Amygdala (tissue), 56 donors: ENCODE measurements at places on chromosomes 7 and 10.

GRCh38 chr10:8238986-8239385 lies 184.5 kb downstream of the GATA3 start:
- DNase-seq, result no peak

DNA sequence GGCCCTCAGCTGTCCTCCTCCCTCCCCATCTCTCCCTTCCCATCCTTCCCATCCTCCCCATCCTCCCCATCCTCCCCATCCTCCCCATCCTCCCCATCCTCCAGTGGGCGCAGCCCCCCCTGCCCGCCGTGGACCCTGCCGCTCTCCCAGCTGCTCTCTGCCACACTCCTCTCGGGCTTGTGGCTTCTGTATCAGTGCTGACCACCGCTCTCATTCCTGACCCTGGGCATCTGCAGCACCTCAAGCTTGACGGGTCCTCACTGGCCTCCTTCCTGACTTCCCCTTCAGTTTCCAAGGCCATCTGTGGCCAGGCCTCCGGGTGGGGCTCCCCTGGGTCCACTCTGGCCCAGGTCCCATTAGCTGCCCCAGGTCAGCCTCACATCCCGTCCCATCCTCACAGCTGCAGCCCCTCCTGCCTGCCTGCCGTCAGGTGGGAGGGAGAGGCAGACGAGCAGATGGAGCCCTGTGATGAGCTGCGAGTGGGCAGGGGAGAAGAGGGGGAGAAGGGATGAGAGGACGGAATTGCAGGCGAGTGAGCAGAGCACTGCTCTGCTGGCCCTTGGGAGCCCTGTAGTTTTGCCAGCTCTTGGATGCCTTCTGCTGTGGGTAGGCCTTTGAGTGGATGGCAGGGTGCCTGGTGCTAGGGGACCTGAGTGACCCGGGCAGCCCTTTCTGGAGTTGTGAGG lies 35.7 kb downstream of the LHPP start:
- DNase-seq, result no peak

DNA sequence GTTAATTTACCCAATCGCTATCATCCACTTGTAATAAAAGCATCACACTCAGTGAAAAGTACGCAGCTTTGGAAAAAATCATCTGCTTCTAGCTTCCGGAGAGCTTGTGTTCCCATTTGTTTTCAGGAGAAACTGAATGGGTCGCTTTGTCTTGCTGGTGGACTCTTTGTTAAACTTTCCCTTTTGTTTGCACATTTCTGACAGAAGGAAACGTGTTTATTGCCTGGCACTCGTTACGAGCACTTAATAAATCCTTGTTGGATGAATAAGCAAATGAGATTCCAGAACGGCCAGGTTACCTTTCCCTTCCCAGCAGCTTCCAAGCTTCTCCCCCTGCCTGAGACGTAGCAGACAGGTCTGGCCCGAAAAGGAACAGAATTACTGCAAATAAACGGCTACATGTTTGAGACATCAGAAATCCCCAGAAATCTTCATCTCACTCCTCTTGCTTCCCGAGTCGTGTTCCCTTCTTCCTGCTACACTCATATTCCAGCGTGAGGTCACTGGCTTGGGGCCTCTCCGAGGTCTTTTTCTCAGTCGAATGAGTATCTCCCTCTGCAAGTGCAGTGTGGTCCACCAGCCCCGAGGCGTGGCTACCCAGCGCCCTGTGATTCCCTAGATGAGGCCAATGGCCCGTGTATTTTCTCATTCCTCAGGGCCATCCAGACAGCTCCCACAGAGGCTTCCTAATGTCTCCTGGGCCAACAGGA lies 167.2 kb downstream of the FRMD4A start:
- DNase-seq, result no peak

DNA sequence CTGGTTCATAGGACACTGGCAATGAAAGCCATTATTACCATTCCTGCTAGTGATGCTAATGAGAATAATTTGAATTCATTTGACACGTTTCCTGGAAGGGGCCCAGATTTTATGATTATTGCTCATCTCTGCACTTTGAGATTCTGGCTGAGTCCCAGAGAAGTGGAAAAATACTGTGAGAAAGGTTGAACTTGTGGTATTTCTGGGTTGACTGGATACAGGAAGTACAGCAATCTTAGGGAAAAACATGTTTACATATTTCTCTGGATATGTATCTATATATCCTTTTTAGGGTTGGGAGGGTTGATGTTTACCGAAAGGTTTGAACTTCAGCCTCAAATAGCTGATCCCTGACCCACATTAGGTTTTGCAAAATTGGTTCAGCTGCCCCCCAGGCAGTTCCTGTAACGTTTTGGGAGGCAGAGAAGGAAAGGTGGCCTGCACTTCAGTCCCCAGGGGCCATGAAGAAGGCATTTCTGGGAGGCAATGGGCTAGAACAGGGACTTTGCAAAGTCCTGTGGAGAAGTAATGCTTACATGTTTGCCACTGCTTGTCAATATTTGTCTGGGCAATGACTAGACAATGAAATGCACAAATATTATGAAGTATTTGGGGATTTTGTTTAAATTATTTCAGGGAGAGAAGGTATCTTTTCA lies 253.7 kb upstream of the PITRM1 start:
- DNase-seq, result no peak

DNA sequence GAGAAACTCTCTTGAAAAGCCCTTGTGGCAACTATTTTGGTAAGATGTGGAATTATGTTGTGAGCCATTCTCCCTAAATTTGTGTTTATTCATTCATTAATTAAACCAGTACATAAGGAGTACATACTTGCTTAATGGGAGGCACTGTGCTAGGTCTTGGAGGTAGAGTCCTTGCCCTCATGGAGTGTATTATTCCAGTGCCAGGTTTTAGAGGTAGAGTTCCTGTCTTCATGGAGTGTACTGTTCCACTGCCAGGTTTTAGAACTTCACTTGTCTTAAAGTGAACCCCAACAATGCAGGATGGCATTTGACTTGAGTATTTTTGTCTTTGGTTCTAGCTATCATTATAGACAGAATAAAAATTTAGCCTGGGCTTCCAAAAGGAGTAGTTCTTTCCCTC lies 8.8 kb downstream of the MXI1 start:
- no peak for DNase-seq

DNA sequence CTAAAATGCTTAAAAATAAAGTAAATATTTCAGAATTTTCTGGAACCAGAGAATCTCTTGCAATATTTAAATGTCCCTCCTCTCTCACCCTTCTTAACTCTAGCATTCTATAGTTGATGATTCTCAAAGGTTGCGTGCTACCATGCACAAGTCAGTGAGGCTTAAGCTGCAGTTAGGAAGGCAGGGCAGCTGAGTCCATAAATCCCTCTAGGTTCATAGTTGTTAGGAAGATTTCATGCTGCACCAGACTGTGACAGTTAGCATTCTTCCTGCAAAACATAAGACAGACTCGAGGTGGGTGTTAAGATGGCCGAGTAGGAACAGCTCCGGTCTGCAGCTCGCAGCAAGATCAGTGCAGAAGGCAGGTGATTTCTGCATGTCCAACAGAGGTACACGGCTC lies 70.6 kb downstream of the MET start:
- no peak for DNase-seq

GRCh38 chr7:17300012-17300411 lies 1.6 kb downstream of the AHR start:
- no peak for DNase-seq

GRCh38 chr10:3948843-3949242 lies 163.8 kb upstream of the KLF6 start:
- DNase-seq, result no peak

DNA sequence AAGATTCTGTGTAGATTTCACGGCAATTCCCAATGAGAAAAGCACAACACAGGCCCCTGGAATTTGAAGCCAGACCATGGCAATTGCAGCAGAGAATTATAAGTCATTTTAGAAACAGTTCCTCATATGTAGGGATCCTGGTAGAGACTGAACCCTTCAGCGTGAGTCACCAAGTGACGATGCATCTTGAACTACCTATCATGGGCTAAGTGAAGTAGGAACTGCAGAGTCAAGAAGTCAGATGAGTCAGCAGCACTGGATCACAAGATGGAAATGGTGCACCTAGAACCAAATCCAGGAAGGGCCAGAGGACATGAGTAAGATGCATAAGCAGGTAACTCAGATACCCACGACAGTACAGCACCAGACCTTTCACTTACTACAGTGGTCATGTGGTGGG lies 140.0 kb upstream of the TPK1 start:
- no peak for DNase-seq

GRCh38 chr7:70646536-70647248 lies 485.3 kb upstream of the GALNT17 start:
- DNase-seq, result no peak

DNA sequence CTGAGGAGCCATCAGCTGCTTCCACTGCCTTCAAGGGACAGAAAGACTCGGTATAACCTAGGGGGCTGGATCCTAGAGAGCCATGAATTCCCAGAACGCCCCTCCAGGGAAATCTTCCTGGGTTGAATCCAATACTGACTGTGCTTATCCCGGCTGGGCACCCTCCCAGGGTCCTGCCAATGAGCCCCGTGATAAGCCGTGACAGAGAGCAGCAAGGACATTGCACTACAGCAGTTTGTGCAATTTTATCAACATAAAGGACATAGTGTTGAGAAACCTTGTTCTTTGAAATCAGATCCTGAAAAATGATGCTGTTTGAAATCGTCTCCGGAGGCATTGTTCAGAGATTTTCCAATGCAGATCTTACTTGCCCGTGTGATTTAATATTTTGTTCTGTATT lies 18.8 kb downstream of the AKR1B1 start:
- DNase-seq, result no peak

GRCh38 chr7:33841705-33842129 lies 63.6 kb upstream of the BMPER start:
- no peak for DNase-seq

DNA sequence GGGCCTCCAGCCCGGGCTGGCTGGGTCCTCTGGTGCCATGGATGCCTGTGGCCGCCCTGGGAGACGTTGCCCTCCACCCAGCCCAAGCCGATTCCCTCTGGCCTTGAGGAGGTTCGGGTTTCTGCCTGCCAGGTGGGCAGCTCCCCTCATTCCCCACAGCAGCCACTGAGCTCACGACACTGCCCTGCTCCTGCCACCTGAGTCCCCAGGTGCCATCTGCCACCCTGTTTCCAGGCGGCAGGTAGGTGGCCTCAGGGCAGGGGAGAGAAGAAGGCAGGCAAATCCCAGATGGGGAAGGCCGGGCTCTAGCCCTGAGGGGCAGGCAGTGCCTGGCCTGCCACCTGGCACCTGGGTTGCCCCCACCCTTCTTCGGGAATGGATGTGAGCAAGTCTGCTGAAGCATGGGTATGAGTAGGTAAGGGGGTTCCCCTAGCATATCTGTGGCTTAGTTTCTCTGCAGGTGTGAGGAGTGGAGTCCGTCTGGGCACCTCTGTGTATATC lies 92.2 kb upstream of the PPIF start:
- DNase-seq, result no peak

DNA sequence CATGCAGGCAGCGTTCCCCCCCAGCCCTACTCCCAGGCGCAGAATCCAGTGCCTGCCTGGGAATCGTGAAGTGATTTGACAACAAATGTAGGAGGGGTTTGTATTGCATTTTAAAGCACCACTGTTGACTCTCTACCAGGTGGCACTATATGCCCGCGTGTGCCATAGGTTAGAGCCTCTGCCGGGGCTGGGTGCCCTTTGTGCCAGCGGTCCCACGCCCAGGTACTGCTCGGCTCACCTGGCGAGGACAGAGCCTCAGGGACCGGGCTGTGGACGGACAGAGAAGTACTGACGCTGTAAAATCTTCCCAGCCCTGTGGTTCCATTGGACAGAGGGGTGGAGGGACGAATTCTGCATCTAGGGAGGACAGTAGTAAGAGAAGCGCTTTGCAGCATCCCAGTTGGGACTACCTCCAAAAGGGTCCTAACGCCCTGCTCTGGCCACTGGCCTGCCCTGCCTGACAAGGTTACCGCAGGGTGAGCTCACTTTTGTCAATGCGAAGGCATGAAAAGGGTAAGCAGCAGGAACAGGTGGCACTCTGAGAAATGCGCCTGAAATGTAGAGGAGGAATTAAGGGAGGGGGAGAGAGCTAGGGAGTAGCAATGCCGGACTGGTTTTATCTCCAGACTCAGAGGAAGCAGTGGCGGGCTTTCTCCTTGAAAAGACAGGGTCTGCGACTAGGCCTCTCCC lies 788 bp upstream of the CACNA2D1 start:
- DNase-seq, result no peak

GRCh38 chr10:93482145-93482834 lies at the start of gene MYOF:
TSS of gene MYOF (minus strand) at chr10:93482334. CDS start at chr10:93482194, 140 bp downstream.
- no peak for DNase-seq

DNA sequence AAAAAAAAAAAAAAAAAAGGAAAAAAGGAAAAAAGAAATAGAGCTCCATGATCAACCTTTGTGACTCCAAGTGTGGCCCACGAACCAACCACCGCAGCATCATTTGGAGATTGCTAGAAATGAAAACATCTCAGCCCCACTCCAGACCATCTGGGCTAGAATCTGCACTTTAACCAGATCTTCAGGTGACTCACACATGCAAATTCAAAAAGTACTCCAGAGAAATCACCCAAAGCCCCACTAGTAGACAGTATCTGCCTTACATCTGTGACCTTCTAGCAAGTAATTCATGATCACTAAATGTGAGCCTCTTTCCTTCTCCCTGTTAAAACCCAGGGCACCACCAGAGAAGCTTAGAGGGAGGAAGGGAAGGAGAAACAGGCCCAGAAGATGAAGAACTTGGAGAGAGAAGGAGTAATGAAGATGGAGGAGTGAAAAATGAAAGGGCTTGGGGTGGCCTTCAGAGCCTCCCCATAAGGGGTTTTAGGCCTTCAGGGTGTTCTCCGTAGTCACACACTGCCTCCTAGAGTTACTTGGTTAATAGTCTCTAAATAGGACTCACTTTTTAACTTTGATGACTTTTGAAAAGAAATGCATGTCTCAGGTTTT lies 94.0 kb downstream of the SLC37A3 start:
- no peak for DNase-seq

DNA sequence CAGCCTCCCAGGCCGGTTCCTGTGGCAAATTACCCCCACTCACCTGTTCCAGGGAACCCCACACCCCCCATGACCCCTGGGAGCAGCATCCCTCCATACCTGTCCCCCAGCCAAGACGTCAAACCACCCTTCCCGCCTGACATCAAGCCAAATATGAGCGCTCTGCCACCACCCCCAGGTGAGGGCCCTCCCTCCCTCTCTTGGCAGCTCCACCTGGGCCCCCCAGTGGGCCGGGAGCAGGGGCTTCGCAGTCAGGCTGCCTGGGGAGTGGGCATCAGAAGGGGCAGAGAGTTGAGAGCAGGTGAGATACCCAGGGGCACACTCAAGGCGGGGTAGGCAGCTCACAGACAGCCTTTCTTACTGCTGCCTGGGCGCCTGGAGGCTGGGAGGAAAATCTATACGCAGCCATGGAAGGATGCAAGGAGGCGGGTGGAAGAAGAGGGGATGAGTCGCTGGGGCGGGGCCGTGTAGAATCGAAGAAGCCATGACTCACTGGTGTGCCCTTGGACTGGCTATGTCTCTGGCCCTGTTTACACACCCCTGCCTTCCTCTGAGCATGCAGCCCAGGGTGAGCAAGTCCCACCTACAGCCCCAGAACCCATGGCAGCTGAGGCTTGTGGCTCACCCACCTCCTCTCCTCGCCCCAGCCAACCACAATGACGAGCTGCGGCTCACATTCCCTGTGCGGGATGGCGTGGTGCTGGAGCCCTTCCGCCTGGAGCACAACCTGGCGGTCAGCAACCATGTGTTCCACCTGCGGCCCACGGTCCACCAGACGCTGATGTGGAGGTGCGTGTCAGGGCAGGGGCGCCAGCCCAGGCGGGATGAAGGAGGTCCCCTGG lies 48.6 kb upstream of the PPIF start:
- no peak for DNase-seq
